ENCODE measurements at places on chromosomes 5 and 9.

- DNase-seq = no peak
Observed at GRCh38 chr9:72440992-72441847, 76.2 kb upstream of the ZFAND5 start.

DNA sequence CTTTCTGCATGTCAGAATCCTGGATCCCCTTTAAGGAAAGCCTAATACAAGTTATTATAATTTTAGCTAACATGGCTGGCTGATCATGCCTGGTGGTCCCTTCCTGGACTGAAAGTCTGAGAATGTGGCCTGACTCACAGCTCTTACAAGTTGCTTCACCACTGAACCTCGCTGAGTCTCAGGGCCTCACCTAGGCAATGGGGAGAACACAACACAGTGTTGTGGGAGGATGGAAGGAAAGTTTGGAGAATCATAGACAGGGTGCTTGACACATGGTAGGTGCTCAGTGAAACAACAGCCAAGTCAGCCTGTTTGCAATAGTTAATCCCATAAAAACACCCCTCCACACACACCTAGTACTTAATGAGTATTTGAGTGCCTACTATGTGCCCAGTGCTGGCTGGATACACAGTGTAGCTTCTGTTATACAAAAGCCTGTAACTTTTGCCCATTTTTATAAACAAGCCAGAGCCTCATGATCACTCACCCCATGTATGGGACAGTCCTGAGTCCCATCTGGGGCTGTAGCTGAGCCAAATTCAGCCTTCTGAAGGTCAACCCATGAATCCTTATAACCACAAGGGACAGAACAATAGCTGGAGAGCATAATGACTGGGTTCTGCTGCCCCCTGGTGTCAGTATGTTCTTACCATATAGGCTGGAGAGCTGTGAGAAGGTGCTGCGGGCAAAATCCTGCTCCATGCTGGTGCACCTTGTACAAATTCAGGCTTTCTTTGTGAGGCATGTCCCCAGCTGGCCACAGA, 3.9 kb downstream of the ACSL6 start:
- peak; percentile 36 for DNase-seq

DNA sequence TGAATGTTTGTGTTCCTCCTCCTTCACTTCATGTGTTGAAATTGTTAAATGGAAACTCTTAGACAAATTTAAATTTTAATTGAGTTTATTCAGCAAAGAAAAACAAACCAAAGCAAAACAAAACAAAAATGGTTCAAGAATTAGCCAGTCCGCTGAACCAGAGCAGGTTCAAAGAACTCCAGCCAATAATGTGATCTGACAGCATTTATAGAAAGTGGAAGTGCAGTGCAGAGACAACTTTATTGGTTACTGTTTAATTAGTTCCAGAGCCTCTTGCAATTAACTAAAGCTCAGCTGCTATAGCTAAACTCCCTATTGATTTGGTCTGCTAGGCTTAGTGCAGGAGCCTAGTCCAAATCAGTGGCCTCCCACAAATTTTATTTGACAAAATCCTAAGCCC, 132.9 kb downstream of the RNF180 start:
- no peak for DNase-seq

GRCh38 chr5:91699429-91699828, 316.3 kb upstream of the ARRDC3 start:
- DNase-seq = no peak

GRCh38 chr5:140112685-140113179, 1.2 kb upstream of the PURA start:
- DNase-seq = no peak

- DNase-seq = no peak
Observed at GRCh38 chr9:121857928-121858327, 206.5 kb downstream of the DAB2IP start.

DNA sequence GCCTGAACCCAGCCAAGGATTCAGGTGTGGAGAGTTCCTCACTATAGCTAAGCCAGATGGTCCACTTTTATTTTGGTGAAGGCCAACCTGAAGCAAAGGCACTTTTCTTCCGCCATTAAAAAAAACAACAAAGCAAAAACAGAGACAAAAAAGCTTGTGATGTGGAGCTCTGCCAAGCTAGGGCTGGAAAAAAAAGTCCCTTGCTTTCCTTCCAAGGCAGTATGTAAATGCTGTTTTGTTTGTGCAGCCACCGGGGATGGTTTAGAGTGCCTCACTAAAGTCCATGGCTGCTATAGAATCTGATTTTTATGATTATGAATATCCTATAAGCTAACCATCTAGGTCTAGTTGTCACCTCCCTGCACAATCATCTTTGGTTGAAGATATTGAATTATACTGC, 14.9 kb downstream of the MEGF10 start:
- no peak for DNase-seq

- no peak for DNase-seq
Observed at GRCh38 chr9:20726144-20726543, 42.1 kb downstream of the FOCAD start.

DNA sequence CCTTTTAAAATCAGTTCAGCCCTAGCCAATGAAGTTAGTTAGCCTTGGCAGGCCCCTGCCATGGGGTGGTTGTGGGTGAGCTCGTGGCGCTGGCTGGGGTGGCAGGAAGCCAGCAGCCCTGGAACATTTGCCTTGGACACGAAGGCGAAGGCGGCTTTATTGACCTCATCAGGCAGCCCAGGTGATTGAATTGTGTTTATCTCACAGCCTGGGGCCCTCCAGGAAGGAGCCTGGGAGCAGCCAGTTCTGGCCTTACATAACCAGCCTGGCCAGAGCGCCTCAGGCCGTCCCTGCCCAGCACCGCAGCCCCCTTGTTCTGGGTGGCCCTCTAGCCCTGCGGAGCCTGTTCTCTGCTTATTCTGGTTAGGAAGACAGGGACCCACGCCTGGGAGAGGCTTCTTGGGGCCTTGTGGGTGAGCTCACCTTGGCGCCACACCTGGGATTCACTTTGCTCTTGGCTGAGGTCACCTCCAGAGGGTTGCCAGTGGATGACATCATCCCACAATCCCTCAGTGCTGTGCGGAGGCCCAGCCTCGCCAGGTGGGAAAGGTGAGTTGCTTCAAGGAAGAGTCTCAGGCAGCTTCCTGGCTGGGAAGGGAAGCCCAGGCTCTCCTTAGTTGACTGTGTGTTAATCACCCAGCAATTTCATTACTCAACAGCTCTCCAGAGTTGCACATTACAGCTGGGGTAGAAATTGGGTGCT, 54.4 kb upstream of the RPL26L1 start:
- no peak for DNase-seq

DNA sequence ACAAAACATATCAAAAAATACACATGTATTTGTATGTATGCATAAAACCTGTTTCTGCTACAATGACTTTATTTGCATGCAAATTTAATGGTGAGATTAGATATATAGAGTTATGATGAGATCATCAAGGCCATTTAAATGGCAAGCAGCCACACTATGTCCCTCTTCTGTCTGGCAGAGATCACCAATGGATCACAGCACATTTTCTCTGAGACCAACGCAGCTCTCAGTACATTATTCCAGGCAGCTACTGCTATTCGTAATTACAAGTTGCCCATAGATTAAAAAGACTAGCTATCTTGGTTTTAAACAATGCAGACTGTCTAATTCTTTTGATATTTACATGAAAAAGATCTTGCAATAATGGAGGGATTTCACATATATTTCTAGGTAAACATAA, 629.5 kb downstream of the PDE4D start:
- DNase-seq = no peak

- no peak for DNase-seq
Observed at GRCh38 chr5:116695681-116696080, 121.1 kb upstream of the SEMA6A start.

- DNase-seq = peak; percentile 69
Observed at GRCh38 chr5:175800656-175801081, 70.7 kb upstream of the CPLX2 start.

DNA sequence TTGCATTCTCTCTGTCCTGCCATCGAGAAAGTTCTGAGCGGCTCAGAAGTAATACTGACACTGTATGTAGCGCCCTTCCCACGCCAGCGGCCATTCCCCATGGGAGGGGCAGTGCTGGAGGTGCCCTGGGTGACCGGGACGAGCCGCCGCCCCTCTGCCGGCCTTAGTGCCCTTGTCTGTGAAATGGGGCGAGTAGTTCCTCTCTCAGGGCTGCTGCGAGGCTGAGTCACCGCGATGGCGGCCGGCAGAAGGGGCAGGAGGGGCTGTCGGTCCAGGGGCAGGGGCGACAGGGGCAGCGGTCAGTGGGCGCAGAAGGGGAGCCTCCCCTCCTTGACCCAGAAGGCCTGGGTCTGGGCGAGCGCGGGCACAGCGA, 148.9 kb downstream of the GAPVD1 start:
- no peak for DNase-seq

GRCh38 chr9:124355039-124355940, 60.0 kb downstream of the PSMB7 start:
- DNase-seq = no peak

DNA sequence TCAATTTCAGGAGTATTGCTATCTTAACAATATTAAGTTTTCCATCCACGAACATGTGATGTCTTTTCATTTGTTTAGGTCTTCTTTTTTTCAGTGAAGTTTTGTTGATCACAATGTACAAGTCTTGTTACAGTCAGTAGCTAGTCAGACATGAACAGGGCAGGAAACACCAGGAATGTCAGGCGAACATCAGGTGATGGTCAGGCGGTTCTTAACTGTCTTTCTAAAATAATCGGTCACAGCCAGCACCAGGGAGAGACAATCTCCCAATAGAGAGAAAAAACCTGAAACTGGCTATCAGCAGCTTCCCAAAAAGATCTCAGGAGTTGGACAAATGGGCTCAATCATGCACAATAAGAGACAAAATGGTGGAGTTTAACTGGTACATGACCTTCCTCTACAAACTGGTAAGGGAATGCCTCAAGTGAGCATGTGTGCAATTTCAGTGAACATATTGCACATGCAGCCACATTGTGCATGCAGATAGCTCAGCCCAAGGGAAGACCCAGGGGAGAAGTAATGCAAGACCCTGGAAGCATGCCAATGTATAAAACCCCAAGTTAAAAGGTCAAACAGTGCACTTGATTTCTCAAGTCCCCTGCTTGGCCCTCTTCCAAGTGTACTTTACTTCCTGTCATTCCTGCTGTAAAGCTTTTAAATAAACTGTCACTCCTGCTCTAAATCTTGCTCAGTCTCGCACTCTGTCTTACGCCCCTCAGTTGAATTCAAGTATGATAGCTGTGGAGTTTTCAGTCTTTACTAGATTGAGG, 176.1 kb upstream of the RASEF start:
- DNase-seq = no peak

DNA sequence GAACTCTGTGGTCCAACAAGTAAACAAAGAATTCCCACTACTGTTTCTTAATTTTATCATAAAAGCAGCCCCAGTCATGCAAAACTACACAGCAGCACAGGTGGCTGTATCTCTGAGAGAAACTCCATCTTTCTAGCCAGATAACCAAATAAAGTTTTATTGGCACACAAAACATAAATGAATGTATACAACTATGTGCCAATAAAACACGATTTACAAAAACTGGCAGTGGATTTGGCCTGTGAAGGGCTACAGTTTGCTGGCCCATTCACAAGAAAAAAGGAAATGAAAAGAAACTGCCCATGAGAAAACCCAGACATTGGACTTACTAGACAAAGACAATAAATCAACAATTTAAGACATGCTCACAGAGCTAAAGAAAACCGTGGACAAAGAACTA, 10.6 kb downstream of the FBXL17 start:
- no peak for DNase-seq

DNA sequence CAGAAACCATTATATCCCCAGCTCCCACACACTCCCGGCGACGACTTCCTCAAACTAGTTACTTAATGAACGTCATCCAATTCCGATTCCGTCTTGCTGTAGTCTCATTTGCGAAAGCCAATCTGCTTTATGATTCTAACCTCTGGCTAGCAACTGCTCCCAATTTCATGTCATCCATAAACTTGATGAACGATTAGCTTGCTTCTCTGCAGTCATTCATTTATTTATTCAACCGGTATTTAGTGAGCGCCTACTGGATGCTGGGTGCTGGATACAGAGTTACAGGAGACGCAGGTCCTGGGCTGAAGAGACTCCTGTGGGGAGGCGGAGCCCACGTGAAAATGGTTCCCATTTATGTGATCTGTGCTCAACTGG, 46.2 kb downstream of the TSPAN17 start:
- DNase-seq = no peak

DNA sequence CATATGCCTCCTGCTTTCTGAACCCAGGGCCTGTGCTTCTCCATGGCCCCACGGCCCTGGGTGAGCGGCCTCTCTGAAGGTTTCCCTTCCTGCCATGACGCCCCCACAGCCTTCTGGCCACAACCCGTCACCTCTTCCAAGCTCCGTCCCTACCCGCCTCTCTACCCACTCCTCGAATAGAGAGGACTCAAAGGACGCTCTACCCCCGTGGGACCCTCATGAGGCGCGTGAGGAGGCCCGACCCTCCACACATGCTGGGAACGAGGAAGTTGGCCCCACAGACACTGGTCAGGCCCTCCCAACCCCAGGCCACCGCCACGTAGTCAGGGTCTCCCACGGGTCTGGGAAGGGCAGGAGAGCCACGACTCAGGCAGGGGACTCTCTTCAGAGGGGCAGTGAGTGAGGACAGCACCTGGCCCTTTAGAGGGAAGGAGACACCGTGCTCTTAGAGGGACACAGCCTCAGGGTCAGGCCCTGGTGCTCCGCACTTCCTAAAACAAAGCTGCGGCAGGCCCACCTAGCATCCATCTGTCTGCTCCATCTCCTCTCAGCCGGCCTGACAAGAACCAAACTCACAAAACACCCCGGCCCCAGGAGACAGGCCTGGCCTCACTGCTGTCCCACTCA, 5.3 kb downstream of the BRD3 start:
- DNase-seq = no peak

DNA sequence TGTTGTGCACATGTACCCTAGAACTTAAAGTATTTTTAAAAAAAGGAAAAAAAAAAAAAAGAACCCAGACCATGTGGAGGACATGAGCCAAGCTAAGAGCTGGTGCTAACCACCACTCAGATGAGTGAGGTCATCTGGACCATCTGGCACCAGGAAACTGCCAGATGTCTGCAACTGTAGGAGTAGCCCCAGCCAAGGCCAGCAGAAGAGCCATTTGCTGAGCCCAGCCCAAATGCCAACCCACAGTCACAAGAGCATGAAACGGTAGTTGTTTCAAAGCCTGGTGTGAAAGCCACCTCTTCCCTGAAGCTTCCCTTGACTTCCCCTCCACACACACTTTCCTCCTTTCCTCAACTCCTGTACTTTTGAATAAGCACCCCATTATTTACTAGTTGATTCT, 69.2 kb upstream of the FCN1 start:
- DNase-seq = no peak

All from HS-27A (cell line).